ENCODE measurements at places on chromosomes 11 and 22.

DNA sequence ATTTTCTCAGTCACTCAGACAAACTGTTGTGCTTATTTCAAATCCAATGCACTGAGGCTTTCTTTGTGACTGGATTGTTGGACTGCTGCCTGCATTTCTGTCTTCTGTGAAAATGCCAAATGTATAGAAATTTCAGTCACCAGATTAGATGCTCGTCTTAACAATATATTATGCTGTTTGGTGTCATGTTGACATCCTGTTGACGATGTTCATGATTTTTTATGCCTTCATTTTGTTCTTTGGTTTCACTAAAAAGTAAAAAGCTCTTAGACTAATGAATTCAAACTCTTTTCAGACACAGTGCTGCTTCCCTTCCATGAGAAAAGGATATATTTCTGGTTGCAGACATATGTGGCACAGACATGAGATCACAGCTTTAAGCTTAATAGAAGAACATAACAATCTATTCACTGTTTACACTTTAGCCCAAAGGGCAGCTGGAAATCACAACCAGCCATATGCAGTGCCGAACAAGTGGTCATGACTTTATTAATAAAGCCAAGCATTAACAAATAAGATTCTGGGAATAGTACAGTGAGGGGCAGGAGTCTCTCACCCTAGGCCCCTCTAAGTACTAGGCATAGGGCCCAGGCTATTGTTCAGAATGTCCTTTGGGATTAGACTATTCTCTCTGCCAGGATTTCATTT is 9.4 kb upstream of the SOX6 start:
- DNase-seq = no peak

DNA sequence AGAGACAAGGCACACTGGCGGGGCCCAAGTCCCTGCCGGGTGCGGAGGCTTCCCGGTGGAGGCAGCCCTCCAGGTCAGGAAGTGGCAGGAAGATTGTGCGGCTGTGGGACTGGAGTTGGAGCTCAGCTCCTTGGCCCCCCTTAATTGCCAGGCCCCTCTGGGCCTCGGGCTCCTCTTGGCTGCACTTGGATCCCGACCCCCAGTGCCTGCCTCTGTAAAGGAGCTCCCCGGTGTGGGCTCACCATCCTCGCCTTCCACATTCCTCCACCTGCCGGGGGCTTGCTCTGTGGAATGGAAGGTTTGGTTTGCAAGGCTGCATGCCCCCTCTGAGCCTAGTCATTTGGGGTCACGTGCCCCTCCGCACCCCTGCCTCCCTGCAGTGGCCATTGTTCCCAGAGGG is 38.1 kb upstream of the COMT start:
- no peak for DNase-seq

- DNase-seq = no peak
These were observed 64.5 kb downstream of the MPPED1 start for GRCh38 chr22:43476341-43476740.

DNA sequence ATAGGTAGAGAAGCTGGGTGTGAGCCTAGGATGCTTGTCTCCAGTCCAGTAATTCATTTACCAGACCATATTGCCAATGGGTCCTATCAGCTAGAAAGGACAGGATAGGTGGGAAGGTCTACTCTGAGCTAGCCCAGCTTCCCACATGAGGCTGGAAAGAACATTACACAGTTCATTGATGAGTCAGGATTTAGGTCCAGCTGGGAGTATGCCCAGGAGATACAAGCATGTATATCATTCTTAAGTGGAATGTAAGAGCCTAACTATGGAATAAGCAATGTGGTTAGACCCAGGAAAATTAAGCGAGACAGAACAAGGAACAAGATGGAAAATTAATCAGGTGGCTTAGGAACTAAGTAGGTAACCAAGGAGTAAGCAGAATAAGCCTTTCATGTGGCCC is 59.0 kb upstream of the TBCEL start:
- no peak for DNase-seq

GRCh38 chr22:38026130-38027111 is 30.8 kb upstream of the PICK1 start:
- DNase-seq = no peak

DNA sequence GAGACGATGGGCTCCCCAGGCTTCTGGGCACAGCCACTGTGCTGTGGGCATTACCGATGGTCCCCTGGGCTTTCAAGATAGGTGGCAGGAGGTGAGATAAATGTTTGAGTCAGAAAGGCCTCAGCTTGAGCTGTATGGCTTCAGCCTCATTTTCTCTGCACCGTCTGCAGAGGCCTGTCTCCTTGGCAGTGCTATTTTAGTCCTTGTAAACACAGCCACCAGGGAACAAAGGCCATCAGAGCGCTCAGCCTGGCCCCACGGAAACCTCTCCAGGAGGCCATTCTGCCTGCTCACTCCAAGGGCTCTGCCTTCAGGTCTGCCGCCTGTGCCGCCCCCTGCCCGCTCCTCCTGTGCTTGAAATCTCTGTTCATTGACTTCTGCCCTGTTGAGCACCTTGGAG is 1424.9 kb downstream of the TBC1D22A start:
- no peak for DNase-seq

DNA sequence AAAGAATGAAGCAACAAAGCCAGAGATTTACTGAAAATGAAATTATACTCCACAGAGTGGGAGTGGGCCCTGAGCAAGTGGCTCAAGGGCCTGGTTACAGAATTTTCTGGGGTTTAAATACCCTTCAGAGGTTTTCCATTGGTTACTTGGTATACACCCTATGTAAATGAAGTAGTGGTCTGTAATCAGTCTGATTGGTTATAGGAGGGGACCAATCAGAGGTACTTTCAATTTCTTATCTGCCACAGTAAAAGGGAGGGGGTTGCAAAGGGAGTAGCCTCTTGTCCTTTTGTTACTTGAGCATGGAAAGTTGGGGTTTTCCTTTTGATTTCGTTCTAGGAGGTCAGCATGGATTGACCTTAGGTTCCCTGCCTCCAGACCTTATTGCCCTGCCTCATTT is 63.5 kb downstream of the ATM start:
- no peak for DNase-seq

DNA sequence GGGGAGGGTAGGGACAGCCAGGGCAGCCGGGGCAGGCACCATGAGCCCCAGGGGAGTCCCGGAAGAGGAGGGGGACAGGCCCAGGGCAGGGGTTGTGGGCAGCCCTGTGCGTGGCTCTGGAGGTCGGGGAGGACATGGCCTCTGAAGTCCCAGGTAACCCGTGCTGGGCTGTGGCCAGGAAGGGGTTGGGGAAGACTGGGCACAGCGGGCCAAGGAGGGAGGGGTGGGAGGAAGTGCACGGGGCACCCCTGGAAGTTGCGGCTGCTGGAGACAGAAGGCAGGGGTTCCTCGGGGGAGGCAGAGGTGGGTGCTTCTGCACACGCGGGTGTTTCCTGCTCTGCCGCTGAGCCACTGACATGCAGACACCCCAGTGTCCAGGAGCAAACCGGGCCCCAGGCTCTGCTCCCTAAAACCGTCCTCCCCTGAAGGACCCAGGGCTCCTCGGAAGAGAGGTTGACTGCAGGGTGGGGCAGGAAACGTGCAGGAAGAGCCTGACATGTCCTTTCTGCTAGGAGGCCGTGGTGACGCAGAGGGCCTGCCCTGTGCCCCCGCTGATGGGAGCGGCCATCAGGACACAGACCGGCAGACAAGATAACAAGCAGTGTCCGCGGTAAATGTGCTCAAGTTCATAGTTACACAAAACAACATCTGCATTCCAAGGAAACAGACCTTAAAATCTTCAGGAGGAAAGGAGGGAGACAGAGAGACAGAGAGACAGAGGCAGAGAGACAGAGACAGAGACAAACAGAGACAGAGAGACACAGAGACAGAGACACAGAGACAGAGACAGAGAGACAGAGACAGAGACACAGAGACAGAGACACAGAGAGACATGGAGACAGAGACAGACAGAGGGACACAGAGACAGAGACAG is 5.7 kb downstream of the TNNI2 start:
- DNase-seq = no peak

GRCh38 chr11:30440510-30440909 is 117.6 kb downstream of the ARL14EP start:
- DNase-seq = no peak

DNA sequence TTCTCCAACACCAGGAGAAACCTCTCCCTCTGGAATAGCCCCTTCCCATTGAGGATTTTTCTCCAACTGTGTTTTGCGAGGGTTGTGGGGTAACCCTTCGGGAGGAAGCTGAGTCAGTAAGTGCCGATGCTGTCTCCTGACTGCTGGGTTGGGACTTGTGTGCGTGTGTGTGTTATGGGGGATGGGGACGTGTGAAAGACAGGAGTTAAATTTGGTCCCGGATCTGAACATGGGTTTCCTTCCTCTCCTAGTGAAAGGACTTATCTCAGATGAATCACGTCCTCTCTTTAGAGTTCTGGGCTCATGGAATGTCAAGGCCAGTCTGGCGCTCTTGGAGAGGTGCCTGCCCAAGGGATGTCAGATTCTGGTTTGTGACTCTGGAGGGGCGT is 33.3 kb downstream of the KIAA1671 start:
- DNase-seq = peak; percentile 8

All from fibroblast of skin of left quadriceps (primary cell).